CD4-positive, alpha-beta T cell treated with Interleukin-4 for 4 hours (primary cell): ENCODE measurements at places on chromosomes 12 and 14.
A peak's percentile ranks its signal among the peaks of the same experiment; 100 is the strongest.

- DNase-seq: no peak
These were observed 284.5 kb upstream of the AMIGO2 start for GRCh38 chr12:47364261-47364660.

DNA sequence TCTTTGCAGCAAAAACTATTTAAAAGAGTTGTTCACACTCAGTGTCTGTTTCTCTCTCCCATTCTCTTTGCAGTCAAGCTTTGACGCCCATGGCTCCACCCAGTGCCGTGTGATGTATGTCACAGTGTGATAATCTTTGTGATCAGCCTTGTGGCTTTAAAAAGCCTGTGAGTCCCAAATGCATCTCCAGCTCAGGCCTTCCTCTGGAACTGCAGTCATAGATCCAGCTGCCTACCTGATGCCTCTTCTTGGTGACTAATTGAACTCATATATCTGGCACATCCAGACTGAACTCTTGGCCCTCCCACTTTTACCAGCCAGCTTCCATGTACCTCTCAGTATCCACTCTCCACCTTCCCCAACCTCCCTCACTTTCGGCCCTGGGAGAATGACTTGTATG is 182.8 kb upstream of the ARHGAP5 start:
- DNase-seq: no peak

GRCh38 chr12:53998110-53998899 is 1.7 kb upstream of the HOXC9 start:
- DNase-seq: no peak

- no peak for DNase-seq
These were observed 285.6 kb upstream of the FKBP4 start for GRCh38 chr12:2509137-2509536.

DNA sequence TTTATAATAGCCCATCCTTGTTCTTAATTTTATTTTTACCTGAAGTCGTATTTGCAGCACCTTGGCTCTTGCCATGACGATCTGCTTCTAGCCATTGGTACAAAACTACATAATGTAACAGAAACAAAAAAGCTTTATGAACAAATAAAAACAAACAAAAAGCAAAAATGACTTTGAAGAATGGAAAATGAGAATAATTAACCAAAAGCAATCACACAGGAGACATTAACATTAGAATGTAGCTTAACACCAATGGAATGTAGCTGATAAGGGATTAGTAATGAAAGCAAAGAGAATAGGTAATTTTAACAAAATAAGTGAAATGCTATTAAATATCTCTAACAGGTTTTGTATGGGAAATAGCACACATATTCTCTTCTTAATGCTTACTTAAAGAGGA is 91.4 kb downstream of the DENND5B start:
- no peak for DNase-seq

DNA sequence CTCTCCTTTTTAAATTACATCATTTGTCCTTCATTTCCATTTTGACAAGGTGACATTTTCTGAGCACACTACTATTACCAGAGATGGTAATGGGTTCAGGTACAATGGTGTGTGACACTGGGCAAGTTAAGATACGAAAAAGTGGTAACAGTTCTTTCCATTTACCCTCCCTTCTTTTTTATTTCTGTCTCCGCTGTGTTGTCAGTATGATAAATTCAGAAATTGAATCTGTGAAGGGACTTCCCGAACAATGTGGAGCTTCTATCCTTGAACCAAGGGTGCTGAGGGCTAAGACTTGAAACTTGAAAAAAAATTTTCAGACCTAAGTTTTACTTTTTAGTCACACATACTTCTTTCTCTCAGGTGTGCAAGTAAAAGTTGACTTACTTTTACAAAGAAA is 103.7 kb downstream of the ERC1 start:
- no peak for DNase-seq

DNA sequence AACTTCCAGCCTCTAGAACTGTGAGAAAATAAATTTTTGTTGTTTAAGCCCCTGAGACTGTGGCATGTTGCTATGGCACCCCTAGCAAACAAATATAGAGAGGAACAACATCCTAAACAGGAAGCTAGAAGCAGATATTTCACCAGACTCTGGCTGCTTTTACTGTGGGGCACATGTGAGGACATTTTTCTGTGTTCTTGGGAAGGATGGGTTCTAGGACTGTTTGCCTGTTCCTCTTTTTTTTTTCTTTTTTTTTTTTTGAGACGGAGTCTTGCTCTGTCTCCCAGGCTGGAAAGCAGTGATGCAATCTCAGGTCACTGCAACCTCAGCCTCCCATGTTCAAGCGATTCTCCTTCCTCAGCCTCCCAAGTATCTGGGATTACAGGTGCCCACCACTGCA is 4.2 kb upstream of the HRK start:
- no peak for DNase-seq

DNA sequence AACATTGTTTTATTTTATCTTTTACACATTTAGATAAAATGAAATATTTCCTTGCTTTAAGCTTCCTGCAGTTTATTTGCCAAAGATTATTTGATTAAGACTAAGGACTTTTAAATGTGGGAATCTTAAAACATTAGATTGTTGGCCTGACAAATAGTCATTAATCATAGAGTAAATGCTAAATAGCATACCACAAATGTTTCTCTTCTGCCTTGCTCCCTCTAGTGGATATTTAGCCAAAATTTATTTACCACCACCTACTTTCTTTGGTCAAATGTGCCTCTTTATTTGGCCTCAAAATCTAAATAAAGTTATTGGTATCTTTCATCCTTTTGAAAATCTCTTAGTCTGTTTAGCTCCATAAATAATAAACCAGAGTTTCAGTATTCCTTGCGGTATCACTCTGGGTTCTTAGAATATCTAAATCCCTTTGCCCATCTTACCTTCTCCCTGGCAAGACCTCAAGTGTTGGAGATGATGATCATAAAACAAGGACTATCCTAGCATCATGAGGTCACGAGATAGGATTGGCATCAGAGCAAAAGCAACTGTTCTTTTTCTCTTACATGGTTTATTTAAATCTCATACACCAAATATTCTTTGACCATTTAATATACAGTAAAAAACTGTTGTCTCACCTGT is 150.6 kb upstream of the AEBP2 start:
- peak; percentile 47 for DNase-seq
